NCI-H510A (cell line): ENCODE measurements at places on chromosomes 1 and 21.

DNA sequence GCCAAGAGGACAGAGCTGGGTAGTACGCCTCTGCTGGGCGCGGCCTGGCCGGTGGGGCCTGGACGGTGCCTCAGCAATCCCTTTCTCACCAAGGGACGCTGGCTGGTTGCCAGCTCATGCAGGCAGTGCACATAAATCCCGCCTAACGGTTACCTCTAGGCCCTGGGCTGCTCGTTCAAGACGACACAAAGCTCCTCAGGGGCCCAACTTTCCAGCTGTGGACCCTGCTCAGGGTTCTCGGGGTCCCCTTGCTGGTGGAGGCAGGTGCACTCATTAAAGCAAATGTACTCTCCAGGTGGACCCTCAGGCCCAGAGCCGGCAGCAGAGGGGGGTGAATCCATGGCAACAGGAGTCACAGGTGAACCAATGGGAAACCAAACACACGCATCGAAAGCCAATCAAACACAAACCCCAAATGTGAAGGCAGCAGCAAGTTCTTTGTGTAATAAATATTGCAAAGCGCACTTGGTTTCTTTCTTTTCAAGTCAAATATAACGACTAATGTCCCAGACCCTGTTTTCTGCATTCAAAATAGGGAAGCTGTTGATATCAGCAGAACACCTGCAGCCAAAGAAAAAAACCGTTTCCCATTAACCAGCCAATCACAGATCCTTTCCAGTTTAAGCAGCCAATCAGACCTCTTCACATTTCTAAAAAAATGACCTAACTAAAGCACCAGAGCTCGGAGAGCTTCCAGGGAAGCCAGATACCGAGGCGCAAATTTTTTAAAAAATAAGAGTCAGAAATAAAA is 26.1 kb upstream of the CLSTN1 start:
- DNase-seq, result peak; percentile 55

GRCh38 chr1:221841251-221841982 is 99.5 kb upstream of the DUSP10 start:
- no peak for DNase-seq

DNA sequence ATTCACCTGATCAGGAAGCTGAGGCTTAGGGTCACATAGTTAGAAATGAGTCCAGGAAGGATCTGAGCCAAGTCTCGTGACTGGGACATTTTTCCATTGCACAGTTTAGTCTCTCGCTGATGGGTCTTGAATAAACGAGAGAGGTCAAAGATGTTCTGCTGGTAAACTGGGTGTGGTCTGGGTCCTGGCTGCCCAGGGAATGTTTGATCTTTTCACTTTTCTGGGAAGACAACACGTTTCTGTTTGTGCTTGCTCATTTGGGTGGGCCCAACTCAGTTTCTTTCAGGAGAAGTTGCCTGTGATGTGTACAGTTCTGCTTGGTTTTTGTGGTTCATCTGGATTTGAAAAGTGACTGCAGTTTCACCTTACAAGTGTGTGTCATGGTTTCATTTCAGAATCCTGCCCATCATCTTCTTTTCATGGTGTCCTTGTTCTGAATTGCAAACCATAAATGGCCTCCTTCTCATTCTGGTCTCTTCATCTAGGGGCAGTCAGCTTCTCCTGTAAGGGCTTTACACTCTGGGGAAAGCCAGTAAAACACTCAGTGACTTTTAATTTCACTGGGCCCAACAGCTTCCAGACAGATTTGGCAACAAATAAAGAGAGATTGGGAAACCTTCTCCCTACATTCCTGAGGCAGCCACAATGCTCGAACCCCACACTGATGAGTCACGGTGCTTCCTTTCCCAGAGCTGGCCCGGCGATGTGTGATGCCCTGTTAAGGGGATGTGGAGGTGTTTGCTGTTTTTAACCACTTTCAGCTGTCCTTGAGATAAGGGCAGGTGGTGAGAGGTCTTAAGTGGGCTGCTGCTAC is 7.2 kb upstream of the TACSTD2 start:
- no peak for DNase-seq

DNA sequence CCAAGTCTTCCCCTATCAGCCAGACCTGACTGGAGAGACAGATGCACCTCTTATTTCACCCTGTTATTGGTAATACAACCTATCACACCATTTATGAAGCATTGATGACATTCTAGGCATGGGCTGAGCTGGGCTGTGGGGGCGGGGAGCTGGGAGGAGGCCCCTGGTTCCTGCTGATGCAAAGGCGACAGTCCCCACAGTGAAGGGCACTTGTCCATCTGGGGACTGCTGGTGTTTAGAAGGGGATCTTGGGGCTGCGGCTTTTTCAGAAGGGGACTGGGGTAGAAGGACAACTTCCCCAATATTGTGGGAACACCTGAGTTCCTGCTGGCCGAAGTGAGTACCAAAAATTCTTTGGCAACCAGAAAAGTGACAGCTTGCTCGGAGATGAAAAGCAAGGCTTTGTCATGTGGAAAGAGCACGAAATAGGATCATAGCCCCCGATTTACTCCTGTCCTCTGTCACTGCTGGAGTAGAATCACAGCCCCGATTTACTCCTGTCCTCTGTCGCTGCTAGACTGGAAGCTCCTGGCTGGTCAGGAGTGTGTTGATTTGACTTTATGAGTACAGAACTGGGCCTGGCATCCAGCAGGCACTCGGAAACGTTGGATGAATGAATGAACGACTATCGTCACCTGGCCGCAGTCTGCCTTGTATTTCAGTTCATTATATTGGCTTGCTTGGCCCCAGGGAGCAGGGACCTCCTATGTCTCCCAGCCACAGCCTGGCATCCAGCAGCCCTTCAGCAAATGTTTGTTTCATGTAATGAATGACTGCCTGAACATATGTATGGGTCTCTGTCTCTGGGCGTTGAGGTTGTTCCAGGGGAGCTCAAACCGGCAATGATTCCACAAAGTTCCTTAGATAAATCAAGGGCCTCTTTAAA is 16.5 kb upstream of the ETV3L start:
- no peak for DNase-seq

GRCh38 chr1:227559926-227560325 is 3.4 kb upstream of the ZNF678 start:
- no peak for DNase-seq

DNA sequence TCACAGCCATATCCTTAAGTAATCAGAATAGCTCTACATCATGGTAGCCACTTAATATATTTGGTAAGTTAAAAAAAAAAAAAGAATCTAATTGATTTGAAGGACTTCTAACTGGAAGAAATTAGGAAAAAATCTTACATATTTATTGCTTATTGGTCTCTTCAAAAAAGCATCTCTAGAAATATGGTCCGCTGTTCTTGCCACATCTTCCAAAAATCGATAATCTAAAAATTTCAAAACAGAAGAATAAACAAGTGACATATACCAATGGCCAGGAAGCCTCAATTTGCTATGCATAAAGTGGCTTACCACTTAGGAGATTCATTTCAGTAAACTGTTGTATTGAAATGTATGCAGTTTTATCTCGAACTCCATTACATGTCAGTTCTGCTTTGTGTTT is 2.3 kb downstream of the ZNHIT6 start:
- DNase-seq, result no peak

DNA sequence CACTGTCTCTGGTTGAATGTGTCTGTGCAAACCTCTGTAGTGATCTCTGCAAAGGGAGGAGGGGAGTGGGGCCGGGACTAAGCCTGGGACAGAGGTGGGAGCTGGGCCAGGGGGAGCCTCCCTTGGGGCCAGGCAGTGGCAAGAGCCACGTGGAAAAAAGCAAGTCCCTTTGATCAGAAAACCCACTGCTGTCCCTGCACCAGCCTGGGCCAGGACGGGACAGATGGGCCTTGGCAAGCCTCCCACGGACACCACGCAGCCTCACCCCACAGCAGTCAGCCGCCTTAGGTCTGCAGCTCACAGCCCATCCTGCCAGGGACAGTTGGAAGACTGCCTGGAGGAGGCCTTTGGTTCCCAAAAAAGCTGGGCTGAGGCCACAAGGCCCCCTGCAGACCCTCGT is 11.7 kb upstream of the TRAPPC10 start:
- DNase-seq, result no peak

GRCh38 chr1:179779645-179780272 is 36.7 kb downstream of the FAM163A start:
- DNase-seq, result no peak

DNA sequence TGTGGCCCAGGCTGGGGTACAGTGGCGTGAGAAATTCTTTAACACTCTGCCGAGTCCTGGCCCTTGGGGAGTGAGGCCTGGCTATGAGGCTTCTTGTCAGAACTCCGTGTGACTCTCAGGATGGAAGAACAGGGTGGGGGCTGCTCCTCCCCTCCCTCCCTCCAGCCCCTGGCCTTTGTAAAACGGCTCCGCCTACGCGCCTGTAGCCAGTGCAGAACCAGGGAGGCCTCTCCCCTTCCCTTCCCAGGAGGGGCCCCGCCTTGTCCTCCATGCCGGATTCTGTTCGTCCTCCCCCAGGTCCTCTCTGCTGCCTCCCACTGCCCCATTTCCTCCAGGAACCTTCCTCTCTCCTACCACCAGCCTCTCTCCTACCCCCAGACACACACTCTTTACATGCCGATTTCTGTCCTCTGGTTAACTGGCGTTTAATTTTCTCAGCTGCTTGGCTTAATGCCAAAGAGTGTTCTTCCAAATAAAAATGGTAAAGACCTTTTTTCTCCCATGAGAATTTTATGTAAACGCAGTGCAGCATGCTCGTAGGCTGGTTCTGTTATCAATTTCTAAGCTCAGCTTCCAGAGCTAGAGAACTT is 21.0 kb downstream of the PDE9A start:
- no peak for DNase-seq

GRCh38 chr1:197843401-197843800 is 59.0 kb upstream of the C1orf53 start:
- no peak for DNase-seq

- DNase-seq, result no peak
These were observed 108.7 kb upstream of the DUSP10 start for GRCh38 chr1:221850470-221851187.

DNA sequence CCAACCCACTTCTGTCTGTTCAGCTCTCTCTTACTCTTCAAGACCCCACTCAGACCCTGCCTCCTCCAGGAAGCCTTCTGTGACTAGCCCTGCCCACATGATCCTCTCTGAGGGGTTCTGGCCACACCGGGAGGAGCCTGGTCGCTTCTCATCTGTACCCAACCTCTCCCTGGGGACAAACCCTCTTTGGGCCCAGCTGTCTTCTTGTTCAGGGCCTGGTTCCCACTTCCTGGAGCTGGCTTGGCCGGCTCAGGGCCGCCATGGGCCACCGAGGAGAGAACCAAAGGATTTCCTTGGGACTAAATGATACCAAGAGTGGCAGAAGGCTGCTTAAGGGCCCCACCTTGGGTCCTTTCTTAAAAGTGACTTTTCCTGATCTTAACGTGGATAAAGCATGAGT is 124.7 kb upstream of the ZBTB40 start:
- DNase-seq, result no peak

- no peak for DNase-seq
These were observed 169.9 kb downstream of the HS2ST1 start for GRCh38 chr1:87084244-87084836.

DNA sequence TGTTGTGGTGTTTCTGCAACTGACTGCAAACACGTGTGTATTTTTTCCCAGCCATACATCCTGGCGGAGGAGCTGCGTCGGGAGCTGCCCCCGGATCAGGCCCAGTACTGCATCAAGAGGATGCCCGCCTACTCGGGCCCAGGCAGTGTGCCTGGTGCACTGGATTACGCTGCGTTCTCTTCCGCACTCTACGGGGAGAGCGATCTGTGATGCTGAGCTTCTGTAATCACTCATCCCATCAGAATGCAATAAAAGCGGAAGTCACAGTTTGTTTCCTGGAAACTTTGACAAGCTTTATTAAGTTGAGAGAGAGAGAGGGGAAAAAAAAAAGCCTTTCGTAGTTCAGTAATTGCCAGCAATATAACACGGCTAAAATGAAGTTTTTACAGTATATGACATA is 32.7 kb upstream of the MTR start:
- DNase-seq, result no peak

DNA sequence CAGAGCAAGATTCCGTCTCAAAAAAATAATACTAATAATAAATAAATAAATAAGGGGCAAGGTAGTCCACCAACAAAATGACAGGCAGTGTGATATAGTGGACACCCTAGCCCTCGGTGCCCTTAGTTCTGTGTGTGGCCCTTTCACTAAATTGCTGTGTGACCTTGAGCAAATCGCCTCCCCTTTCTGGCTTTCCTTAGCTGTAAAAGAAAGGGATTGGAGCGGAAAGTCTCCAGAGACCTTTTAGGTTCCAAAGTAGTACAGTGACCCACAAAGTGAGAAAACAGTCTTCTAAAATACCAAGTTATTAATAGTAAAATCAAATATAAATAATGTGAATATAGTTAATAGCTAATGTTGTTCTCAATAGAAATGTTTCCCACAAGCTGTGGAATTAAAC is 7.6 kb downstream of the LMNA start:
- no peak for DNase-seq

DNA sequence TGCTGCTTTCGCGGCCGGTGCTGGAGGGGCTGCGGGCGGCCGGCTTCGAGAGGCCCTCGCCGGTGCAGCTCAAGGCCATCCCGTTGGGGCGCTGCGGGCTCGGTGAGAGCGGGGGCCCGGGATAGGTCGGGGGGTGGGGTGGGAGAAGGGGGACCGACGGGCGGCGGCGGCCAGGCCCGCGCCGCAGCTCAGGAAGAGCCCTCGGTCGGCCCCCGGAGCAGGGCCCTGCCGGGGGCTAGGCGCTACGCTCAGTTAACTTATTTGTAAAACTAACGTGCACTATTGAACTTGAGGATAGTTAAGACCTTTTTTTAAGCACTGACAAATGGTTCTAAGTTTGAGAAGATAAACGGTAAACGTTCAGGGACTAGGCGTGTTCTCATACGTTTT is 418 bp downstream of the DDX20 start:
- DNase-seq, result no peak

DNA sequence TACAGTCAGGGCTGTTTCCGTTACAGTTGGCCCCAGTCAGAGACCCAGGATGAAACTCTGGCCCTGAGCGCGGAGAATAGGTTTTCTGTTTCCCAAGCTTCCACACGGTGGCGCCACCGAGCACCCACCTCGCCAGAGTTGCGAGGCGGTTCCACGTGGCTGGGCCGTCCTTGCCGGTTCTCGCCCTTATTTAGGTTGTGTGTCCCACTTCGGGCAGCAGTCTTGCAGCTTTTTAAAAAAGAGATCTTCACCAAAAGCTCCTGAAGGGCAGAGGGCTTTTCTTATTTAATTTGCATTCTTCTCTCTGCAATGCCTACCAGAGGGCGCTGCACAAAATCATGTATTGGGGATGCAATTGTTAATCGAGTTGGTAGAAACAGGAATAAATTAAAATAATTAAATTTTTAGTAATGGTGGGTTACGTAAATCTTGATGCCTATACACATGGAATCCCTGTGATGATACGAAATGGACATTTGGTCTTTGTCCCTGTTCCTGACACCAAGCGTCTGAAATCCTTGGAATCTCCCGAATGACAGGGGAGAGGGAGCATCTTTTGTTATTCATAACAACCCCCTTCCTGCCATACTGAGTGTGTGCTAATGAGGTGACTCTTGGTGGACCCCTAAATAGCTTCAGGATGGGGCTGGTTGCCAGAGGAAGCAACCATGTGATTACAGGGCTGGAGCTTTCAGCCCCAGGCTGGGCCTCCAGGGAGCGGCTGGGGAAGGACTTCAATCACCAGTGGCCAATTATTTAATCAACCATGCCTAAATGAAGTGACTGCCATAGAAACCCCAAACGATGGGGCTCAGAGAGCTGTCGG is 5.6 kb upstream of the S100A7 start:
- no peak for DNase-seq

GRCh38 chr1:54276617-54277450 is 76.9 kb downstream of the MRPL37 start:
- no peak for DNase-seq
